GM23338 (cell line): ENCODE measurements at places on chromosomes 1 and 21.

DNA sequence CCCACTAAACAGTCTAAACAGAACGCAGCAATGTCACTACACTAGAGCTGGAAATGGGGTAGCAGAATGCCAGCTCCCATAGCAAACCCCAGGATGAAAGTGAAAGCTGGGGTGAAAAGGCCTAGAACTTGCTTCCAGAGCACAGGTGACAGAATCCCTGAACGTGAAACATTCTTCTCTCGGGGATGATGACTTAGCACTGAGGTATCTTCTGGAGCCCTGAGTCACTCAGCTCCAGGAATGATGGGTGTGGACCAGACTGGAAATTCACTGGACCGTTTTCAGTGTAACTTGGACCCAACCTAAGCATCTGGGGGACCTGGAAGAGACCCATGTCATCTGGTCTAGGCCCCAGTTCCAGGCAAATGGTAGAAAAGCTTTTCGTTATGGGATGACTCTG is 108.9 kb downstream of the CDC7 start:
- no peaks in the 10 kb centered on the region for H3K27me3 ChIP-seq
- no peak overlapping the region for H3K27ac ChIP-seq
- no peak for DNase-seq
- H3K36me3 ChIP-seq: no peaks in the 10 kb centered on the region
- H3K4me1 ChIP-seq: 0 out of 2 replicates have a peak, but pooled peaks cover 5% of the 10 kb centered on the region

DNA sequence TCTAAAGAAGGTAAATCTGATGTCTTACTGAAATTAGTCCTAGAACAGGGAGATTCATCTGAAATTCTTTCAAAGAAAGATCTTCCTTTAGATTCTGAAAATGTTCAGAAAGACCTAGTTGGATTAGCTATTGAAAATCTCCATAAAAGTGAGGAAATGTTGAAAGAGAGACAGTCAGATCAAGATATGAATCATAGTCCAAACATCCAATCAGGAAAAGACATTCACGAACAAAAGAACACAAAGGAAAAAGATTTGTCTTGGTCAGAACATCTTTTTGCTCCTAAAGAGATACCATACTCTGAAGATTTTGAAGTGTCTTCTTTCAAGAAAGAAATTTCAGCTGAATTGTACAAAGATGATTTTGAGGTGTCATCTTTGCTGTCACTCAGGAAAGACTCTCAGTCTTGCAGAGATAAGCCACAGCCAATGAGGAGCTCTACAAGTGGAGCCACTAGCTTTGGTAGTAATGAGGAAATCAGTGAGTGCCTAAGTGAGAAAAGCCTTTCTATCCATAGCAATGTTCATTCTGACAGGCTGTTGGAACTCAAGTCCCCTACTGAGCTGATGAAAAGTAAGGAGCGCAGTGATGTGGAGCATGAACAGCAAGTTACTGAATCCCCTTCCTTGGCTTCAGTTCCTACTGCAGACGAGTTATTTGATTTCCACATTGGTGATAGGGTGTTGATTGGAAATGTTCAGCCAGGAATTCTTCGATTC is 61.6 kb upstream of the QSOX1 start:
- no peaks in the 10 kb centered on the region for H3K4me1 ChIP-seq
- H3K27ac ChIP-seq: no peak overlapping the region
- DNase-seq: no peak
- H3K4me3 ChIP-seq: no peak overlapping the region
- no peaks in the 10 kb centered on the region for H3K27me3 ChIP-seq

DNA sequence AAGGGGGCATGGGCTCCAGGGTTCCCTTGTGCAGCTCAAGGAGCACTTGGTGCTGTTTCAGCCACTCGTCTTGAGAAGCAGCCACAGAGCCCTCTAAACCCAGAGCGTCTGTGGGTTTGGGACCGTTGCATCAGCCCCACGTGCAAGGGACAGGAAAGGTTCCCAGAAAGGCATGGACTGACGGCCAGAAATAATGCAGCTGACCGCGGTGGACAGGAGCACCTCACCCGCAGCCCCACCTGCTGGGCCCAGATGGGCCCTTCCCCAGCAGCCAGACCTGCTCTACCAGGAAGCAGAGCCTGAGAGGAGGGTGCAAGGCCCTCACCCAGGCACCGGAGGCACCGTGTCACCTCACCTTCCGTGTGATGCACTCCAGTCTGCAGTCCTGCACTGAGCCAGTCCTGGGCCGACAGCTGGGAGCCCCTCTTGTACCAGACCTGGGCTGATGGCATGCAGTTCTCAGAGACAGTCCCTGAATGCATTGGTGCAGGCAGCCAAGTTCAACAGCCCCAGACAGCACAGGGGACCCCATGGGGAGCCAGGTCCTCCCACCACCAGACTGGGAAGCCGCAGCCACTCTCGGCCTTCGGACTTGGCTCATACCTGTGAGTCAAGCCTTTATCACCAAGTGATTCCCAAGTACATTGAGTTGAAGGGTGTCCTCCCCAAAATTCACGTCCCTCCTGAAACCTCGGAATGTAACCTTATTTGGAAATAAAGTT is 4.8 kb upstream of the TFF3 start:
- H3K27ac ChIP-seq: no peak overlapping the region
- H3K27me3 ChIP-seq: no peaks in the 10 kb centered on the region
- no peaks in the 10 kb centered on the region for H3K36me3 ChIP-seq
- H3K4me1 ChIP-seq: no peaks in the 10 kb centered on the region; the same call in 1 of the 2 replicates
- no peak for DNase-seq

- no peaks in the 10 kb centered on the region for H3K4me1 ChIP-seq
- no peaks in the 10 kb centered on the region for H3K27me3 ChIP-seq
- no peak overlapping the region for H3K4me3 ChIP-seq
- H3K36me3 ChIP-seq: no peaks in the 10 kb centered on the region
Observed at GRCh38 chr21:15682977-15683376, 46.8 kb upstream of the USP25 start.
